Vein endothelial cell (primary cell): ENCODE measurements at places on chromosomes 3 and 15. TPM values are rescaled to one million over a fixed set of nuclear protein-coding genes. Genes with fewer than 3 reads are reported as not detected.

Gene TTC21A
- total RNA-seq = 3.6 and 5.6 TPM in 2 replicates

Gene KIF15
- 6.2 and 8.8 TPM in 2 replicates for total RNA-seq

Gene HIGD2B
- not detected in 2 replicates for total RNA-seq

Gene LTF
- under 0.01 and 0.10 TPM in 2 replicates for total RNA-seq
